ENCODE measurements at places on chromosomes 5 and 9.

DNA sequence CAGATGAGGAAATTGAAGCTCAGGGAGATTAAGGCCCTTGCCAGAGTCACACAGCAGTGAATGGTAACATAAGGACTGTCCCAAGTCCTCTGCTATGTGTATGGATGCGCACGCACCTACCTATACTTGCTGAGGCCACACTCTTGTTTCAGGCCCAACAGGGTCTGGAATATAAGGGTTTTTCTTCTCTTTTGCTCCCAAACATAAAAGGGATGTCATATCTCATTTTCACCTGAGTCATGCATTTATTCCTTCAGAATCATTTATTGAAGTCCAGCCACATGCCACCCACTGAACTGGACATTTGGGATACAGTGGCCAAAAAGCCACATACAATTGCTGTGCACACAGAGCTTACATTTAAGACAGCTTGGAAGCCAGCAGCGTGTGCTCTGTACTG, 92.0 kb downstream of the SH3TC2 start:
- no peak for DNase-seq

GRCh38 chr5:167592114-167592513, 699.3 kb upstream of the WWC1 start:
- no peak for DNase-seq

GRCh38 chr5:350355-350754, 28.8 kb downstream of the AHRR start:
- no peak for DNase-seq

- no peak for DNase-seq
These were observed 40.3 kb downstream of the POU4F3 start for GRCh38 chr5:146378986-146379385.

GRCh38 chr9:105195259-105195658, 49.2 kb upstream of the SLC44A1 start:
- DNase-seq: no peak

- no peak for DNase-seq
These were observed 684.8 kb downstream of the LRRC70 start for GRCh38 chr5:63263411-63263810.

GRCh38 chr5:69492923-69493395, 369 bp downstream of the OCLN start:
- no peak for DNase-seq

GRCh38 chr9:105485131-105485530, 37.3 kb downstream of the FSD1L start:
- DNase-seq: no peak

DNA sequence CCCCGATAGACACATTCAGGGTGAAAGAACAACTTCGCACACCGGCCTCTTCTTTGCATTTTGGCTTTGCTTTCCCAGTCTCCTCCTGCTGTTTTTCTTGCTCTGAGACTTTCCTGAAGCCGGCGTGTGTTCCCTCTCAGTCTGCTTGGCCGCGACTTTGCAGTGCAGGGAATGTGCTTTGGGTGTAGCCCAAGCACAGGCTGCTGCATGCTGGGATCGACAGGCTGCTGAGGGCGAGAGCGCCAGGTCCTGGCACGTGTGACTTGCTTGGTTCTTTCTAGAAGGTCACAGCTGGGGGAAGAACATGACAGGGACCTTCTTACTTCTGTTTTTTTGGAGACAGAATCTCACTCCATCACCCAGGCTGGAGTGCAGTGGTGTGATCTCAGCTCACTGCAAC, 40.6 kb downstream of the TENT4A start:
- DNase-seq: no peak

- DNase-seq: no peak
These were observed 179.8 kb downstream of the FGF1 start for GRCh38 chr5:142506046-142506445.

- no peak for DNase-seq
These were observed 19.0 kb upstream of the FAM169A start for GRCh38 chr5:74885170-74885569.

DNA sequence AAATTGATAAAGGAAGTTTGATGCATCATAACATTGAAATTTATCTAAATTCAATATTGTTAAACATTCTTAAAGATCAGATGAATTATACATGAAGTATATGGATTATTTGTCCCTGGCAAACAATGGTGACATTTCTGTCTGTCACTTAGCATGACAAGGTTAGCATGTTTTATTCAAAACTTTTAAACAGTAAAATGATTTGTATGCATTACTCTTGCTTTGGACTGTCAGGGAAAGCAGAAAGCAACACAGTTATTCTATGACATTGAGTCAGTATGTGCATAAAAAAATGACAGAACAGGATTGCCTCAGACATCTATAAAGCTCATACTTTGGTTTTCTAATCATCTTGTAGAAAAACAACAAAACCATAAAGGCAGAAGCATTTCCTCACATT, 193.7 kb downstream of the IZUMO3 start:
- DNase-seq: no peak

GRCh38 chr5:89034588-89034987, 151.6 kb upstream of the MEF2C start:
- DNase-seq: no peak

DNA sequence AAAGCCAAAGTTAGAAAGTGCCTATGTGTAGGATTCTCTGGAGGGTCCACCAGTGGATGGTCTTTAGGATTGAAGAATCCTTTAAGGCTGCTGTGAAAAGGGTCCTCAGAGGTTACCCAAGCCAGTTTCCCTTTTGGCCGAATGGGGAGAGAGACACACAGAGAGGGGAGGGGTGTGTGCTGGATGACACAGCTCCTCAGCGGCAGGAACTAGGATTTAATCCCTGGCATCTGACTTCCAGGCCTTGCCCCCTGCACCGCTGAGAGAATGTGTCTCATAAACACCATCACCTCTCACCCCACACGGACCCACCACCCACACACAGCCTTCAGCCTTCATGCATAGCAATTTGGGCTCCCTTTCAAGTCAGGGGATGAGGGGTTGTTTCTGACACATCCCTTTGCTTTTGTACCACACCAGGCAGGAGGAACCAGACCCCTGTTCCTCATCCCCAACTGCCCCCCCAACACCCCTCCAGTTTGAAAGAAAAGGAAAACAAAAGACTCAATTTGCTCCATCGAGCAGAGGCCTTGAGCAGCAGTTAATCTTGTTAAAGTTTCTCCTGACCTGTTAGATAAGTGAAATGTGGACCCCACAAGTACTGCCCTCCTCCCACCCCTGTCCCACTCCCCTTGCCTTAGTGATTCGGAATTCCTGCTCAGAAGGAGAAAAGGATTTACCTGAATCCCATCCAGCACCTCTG, 4.0 kb downstream of the PAPPA start:
- no peak for DNase-seq

GRCh38 chr9:108484468-108484867, 371.3 kb downstream of the ACTL7B start:
- no peak for DNase-seq

DNA sequence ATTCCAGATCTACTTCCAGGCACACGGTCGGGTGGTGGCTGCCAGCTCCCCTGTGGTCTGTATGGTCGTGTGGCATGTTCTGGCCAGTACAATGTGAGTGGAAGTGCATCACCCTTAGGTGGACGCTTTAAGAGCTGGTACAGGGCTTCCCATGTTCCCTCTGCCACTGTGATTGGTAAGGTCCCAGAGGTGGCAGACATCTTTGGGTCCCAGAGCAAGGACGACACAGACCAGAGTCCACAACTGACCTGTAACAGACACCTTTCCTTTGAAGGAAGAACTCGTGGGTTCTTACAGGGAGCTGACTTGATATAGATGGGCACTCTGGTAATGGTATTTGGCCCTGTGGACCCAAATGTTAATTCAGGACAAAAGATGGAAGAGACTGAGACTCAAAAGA, 90.0 kb upstream of the GDNF start:
- DNase-seq: no peak

GRCh38 chr9:88835038-88835466, 156.2 kb upstream of the S1PR3 start:
- DNase-seq: no peak

GRCh38 chr9:114745108-114745848, 60.6 kb downstream of the TNFSF15 start:
- no peak for DNase-seq

- DNase-seq: peak; percentile 47
These were observed 1.2 kb upstream of the CEMIP2 start for GRCh38 chr9:71769175-71770161.

GRCh38 chr9:2210201-2210600, 195.1 kb downstream of the SMARCA2 start:
- DNase-seq: no peak

- DNase-seq: no peak
These were observed 213.3 kb downstream of the SEMA6A start for GRCh38 chr5:116361171-116361967.
